ENCODE measurements at places on chromosomes 2 and 18.
A peak's percentile ranks its signal among the peaks of the same experiment; 100 is the strongest.

- DNase-seq: no peak
These were observed 107.1 kb upstream of the ST3GAL5 start for GRCh38 chr2:85995648-85996529.

- DNase-seq: no peak
These were observed 292.0 kb downstream of the ASXL3 start for GRCh38 chr18:33870059-33870458.

DNA sequence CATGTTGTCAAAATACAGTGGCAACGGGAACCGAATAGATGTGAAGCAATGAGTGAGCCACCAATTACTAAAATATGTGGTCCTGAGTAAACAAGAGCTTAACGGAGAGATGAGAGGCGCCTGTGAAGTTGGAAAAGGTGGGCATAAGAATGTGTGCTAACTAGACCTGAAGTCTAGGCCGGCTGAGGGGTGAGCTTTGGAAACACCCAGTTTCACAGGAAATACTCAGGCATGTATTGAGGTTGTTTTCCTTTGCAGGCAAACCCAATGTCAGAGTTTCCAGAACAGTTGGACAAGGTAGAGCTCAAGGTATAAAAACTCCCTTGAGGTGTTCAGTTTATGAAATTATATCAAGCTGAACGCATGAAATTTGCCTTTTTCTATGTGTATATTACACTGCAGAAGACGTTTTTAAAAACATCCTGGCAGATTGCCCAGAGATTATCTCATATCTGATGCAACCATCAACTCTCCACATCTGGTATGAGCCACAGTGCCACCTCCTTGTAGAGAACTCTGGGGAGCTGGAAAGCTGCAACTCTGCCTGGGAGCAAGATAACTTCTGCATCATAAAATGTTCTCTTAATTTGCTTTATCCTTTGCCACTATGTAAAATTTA lies 3.9 kb upstream of the WDSUB1 start:
- DNase-seq: no peak

- no peak for DNase-seq
These were observed 995 bp upstream of the RTN4 start for GRCh38 chr2:55051026-55051866.

DNA sequence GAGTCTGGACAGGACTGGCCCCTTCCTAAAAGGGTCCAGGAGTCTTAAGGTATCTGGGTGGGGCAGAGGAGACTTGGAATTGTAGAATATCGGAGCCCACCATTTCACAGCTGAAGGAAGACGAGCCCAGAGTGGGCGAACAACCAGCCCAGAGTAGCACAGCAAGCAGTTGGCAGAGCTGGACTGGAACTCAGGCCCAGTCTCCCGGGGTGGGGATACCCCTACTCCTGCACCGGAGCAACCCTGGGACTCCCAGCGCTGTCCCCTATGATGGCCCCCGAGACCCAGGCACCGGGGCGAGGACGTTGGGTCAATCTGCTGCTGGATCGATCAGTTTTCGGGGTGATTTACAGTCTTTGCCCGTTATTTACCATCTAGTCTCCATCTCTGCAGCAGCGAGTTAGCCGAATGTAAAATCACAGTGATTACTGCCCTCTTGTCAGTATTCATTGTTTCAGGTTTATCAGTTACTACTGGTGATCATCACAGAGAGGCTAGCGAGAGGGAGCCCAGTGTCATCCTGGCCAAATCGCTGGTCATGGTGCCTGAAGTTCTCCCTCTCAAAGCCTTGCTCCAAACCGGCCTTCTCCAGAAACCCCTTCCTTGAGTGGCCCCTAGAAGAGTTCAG lies 75.3 kb downstream of the SMAD7 start:
- DNase-seq: no peak

GRCh38 chr18:54948350-54948837 lies 10.9 kb downstream of the CCDC68 start:
- DNase-seq: no peak

DNA sequence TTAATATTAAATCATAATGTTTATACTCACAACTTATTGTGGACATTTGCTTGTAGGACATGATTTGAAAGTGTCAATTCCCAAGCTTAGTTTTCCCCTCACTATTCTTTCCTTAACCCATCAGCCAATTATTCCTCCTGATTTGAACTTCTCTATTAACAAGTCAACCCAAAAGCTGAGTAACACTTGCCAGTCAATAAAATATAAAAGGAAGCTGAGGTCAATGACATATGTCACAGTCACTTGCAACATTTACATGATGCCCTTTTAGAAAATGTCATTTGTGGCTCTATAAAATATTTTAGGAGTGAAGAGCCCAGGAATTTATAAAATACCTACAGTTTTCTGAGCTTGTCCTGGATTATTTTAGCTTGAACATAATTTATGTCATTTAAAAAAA lies 7.2 kb downstream of the CCDC68 start:
- no peak for DNase-seq

DNA sequence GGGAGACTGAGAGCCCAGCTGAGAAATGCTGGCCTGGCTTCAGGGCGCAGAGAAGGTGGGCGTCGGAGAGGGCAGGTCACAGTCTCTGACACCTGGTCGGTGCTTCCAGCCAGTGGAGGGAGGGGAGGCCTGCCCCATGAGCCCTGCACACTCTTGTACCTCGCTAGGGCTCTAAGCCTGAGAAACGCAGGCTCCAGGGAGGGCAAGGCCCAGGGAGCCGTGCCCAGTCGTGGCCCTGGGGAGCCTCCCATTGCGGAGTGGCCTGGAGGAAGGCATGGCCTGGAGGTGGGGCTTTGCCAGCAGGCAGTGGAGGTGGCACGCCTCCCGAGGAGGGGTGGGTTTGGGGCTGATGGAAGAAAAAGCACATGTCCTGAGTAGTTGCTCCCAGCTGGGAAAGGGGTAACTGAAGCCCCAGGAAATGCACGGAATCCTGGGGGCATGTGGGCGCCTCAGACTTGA lies 39.0 kb downstream of the MTERF4 start:
- no peak for DNase-seq

GRCh38 chr2:238561230-238561629 lies 134.5 kb downstream of the ASB1 start:
- DNase-seq: no peak

- DNase-seq: no peak
These were observed 47.5 kb upstream of the HNRNPA3 start for GRCh38 chr2:177165061-177165583.

DNA sequence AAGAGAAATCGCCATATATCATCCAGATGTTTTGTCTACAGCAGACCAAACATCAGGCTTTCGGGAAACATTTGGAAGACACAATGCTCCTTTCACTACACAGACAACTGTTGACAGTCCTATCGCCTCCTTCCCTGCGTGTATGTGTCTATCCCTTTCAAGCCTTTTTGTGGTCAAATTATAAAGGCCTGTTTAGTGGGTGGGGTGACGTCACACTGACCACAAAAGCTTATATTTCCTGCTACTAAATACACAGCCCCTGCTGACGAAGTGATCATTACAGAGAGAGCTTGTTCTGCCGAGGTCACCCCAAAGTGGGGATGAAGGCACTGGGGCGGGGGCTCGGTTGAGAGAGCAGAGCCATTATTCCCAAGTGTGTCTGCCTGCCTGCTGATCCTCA lies 302.7 kb upstream of the TNP1 start:
- no peak for DNase-seq

- DNase-seq: no peak
These were observed 5.7 kb upstream of the WDSUB1 start for GRCh38 chr2:159292157-159292556.

GRCh38 chr18:78770823-78771139 lies 208.8 kb upstream of the SALL3 start:
- DNase-seq: no peak

- no peak for DNase-seq
These were observed 232.3 kb upstream of the KCNJ3 start for GRCh38 chr2:154466226-154466625.

DNA sequence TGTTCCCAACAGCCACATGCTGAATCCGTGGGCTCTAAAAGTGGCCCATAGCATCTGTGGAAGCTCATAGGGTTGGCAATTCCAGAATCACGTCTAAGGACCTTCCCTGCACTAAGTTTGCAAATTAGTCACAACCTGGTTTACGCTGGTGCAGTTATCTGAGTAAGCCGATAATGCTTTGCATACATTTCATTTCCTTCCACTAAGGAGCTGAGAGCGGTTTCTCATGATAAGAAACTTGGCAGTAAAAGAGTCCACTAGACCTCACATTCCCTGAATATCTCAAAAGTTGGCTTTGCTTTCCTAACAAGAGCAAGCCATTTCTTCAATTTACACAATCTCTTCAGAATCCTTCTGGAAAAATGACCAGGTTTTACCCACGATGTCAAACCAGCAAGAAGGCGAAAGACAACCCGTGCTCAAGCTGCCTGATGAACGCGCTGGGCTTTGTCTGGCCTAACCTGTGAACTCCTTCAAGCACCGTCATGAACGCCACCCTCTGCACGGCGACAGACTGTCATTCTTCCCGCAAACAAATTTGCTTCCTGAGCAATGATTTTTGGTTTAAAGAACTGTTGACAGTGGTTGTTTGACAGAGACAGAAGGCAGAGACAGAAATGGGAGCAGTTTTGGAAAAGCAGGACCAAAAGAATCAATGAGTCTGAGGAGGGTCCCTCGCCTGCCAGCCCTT lies 73.0 kb upstream of the COPS8 start:
- no peak for DNase-seq

DNA sequence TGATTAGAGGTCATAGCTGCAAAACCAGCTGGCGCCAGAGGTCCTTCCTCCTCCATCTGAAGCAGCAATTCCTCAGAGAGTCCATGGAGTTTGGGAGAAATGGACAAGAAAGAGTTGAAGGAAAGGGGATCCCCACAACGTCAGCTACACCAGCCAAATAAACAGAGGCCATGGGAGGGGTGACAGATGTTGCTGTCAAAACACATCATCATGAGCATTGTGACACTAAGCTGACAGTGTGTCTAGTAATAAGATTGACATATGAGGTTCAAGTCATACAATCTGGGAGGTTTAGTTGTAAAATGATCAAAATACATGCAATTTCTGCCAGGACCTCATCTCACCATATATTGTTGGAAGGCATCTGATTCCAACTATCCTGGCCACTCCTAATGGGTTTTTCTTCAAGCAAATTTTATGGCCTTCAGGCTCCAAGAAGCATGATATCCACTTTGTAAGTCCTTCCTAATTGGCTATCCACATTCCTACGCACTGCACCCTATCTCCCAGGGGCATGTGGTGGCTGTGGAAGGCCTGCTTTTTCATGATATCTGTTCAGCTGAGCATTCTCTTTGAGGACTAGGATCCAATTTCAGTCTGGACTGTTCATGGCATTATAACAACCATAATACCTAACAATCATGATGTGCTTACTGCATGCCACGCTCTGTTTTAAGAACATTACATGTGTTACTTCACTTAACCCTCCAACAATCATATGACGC lies 335.0 kb upstream of the ID2 start:
- no peak for DNase-seq

GRCh38 chr2:55314985-55315384 lies 46.0 kb upstream of the MTIF2 start:
- no peak for DNase-seq

- DNase-seq: no peak
These were observed 165.5 kb downstream of the L3MBTL4 start for GRCh38 chr18:6249170-6249569.

DNA sequence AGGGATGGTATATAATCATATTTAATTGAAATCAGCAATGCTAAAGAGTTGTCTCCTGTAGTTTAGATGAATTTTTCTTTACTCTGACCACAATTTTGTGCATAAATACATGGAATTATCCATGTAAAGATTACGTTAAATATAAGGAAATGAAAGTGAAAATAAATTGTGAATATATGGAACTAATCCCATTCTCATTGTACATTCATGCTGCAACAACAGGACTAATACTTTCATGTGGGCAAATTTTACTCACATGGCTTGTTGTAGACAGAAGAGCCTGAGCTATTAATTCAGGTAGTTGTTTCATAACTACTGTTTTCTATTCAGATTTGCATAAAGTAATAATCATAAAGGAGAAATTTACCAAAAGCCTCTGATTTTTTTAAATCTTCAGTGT lies 357.8 kb downstream of the ARHGAP15 start:
- no peak for DNase-seq

GRCh38 chr2:68379184-68379708 lies 14.2 kb downstream of the PLEK start:
- peak; percentile 10 for DNase-seq

GRCh38 chr2:127608061-127609030 lies 37.6 kb upstream of the GPR17 start:
- no peak for DNase-seq

GRCh38 chr2:54271843-54272627 lies 16.0 kb upstream of the TSPYL6 start:
- no peak for DNase-seq

- no peak for DNase-seq
These were observed 298.7 kb downstream of the CDCA7 start for GRCh38 chr2:173653432-173653805.
